ENCODE measurements at places on chromosomes 2 and 18.

DNA sequence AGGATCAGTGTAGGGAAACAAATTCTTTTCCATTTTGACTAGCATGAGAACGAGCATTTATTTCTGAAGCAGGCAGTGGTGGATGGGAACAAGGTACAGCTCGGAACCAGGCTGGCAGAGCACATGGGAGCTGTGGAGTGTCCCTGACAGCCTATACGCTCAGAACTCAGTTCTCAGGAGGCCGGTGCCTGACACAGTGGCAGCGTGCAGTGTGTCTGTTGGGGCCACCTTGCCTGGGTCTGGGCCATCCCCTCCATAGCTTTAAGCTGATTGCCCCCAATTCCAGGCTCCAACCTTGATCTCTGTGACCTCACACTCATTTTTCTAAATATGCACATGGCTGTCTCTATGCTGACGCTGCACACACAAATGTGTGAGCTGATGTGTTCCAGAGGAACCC, 54.5 kb upstream of the ATG16L1 start:
- no peak for DNase-seq

DNA sequence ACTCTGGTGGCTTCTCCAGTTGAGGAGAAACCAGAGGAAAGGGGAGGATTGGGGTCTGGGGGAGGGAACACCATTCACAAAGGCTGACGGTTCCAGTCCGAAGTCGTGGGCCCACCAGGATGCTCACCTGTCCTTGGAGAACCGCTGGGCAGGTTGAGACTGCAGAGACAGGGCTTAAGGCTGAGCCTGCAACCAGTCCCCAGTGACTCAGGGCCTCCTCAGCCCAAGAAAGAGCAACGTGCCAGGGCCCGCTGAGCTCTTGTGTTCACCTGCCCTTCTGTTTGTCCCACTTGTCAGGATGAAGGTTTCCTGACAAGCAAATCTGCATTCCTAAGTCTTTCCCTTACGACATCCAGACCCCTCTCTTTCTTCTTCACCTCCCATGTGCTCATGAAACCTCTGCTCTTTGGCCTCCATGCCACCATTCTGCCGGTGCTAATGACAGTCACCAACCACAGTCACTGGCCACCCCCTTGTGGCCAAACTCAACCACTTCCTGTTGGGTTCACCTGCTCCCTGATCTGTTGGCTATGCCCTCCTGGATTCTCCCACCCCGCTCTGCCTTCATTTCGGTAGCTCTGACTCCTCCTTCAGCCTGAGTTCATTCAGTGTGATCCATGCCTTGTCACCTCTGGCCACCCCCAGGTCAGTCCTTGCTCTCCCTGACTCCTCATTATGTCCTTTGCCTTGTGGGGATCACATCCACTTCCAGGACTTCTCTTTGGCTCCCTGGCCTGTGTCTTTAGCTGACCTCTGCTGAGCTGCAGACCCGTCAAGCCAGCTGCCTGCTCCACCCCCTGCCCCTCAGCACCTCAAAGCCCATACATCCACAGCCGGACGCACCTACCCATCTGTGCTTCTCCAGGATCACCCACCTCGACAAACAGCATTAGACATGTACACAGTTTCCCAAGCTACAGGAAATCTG, 17.6 kb downstream of the EMX1 start:
- peak; percentile 82 for DNase-seq

GRCh38 chr18:13211534-13211933, 7.0 kb upstream of the LDLRAD4 start:
- DNase-seq, result peak; percentile 51

DNA sequence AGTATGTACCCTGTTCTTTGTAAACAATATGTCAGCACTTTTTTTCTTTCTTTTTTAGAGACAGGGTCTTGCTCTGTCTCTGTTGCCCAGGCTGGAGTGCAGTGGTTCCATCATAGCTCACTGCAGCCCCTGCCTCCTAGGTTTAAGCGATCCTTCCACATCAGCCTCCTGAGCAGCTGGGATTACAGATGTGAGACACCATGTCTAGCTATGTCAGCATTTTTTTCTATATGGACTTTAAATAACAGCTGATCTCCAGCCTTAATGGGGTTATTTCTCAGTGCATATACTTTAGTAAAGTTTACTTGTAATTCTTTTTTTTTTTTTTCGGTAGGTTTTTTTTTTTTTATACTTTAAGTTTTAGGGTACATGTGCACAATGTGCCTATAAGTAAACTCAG, 26.6 kb downstream of the ABCG5 start:
- no peak for DNase-seq

- no peak for DNase-seq
Observed at GRCh38 chr2:149164827-149165226, 126.3 kb downstream of the LYPD6B start.
